ENCODE measurements at places on chromosomes 1 and 21.

DNA sequence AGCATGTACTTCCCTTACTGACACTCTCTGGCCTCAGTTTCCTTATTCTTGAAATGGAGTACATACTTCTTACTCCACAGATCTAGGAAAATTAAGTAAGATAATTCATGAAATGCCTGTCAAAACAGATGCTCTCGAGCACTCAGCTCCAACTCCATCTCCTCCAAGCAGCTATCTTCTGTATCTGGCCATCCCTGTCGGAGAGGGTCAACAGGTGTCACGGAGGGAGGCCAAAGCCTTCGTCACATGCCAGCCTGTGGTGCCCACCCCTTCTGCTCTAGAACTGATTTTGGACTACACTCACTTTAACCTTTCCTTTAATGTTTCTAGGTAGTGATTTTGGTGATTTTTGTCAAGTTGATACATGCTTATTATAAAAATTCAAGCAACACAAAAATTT, 18.8 kb upstream of the PKP1 start:
- DNase-seq = no peak

GRCh38 chr21:39136711-39137110, 46.5 kb downstream of the PSMG1 start:
- DNase-seq = no peak

GRCh38 chr21:37461479-37461878, 94.9 kb downstream of the DYRK1A start:
- no peak for DNase-seq

DNA sequence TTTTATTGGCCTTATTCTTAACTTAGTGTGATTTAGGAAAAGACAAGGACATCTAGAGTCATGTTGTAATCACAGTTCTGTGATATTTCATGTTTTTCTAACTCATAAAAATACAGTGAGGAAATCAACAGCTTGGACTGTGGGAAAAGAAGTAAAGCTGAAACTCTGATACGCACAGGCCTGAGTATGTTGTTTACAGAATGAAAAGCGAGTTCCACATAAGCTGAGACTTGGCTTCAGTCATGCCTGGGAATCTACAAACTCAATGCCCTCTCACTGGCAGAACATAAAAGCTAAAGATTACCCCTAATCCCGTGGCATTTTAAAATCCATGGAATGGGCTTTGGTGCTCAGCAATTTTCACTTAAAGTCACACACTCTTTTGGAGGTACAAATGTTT, 23.6 kb upstream of the ATP5PO start:
- DNase-seq = no peak

DNA sequence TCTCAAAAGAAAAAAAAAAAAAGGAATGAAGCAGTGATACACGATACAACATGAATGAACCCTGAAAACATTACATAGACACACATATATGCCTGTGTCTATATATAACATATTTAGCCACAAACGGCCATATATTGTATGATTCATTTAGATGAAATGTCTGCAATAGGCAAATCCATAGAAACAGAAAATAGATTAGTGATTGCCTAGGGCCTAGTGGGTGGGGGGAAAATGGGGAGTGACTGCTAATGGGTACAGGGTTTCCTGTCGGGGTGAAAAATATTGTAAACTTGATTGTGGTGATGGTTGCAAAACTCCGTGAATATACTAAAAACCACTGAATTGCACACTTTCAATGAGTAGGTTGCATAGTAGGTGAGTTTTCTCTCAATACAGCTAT, 6.0 kb upstream of the H6PD start:
- DNase-seq = no peak

GRCh38 chr1:21938732-21939538, 1.8 kb upstream of the HSPG2 start:
- no peak for DNase-seq

DNA sequence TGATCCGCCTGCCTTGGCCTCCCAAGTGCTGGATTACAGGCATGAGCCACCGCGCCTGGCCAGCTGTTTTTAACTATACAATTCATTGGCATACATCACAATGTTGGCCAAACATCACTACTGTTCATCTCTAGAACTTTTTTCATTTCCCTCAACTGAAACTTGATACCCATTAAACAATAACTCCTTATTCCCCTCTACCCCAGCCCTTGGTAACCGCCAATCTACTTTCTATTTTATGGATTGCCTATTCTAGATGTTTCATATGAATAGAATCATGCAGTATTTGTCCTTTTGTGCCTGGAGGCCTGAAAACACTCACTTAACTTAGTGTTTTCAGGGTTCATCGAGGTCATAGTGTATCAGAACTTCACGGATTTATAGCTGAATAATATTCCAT, 16.2 kb downstream of the BTF3L4 start:
- no peak for DNase-seq

- DNase-seq = no peak
These were observed 162.6 kb downstream of the RHOU start for GRCh38 chr1:228897901-228898300.

DNA sequence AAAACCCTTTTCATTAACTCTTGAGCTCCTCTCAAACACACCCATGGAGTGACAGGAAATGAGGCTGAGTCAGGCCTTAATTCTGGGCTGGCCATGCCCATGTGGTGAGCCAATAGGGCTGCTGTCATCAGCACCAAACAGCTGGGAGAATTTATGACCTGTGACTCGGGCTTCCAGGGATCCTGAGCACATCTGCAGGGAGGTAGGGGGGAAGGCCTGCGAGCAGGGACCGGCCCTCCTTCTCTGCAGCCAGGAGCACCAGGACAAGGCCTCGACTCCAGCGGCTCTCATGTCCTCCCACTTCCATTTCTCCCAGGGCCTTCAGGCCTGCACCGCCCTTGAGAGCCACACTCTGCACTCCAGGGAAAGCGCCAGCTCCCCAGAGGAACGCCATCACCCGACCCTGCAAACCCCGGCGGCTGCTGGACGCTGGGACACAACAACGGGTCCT, 14.6 kb downstream of the RIPK4 start:
- DNase-seq = no peak

GRCh38 chr1:71252900-71253299, 172.1 kb upstream of the ZRANB2 start:
- DNase-seq = no peak

DNA sequence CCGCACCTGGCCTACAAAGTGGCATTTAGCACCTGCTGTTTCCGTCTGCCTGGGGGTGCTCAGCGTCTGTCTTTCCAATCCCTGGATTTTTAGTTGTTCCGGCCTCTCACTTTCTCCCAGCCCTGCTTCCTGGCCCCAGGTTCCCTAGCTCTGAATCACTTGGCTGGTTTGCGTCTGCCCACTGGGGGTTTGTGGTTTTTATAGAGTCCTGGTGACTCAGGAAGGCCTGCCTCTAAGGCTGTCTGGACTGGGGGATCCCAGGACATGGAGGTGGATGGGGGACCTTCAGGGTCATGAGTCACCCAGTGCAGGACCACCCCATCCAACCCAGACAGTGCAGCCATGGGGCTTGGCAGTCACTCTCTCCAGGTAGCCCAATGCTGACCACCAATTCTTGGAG, 53.5 kb downstream of the MRPL37 start:
- no peak for DNase-seq

GRCh38 chr1:50633465-50633864, 210.2 kb upstream of the DMRTA2 start:
- DNase-seq = no peak

- peak; percentile 49 for DNase-seq
These were observed 5.7 kb downstream of the GPR88 start for GRCh38 chr1:100543640-100544039.

DNA sequence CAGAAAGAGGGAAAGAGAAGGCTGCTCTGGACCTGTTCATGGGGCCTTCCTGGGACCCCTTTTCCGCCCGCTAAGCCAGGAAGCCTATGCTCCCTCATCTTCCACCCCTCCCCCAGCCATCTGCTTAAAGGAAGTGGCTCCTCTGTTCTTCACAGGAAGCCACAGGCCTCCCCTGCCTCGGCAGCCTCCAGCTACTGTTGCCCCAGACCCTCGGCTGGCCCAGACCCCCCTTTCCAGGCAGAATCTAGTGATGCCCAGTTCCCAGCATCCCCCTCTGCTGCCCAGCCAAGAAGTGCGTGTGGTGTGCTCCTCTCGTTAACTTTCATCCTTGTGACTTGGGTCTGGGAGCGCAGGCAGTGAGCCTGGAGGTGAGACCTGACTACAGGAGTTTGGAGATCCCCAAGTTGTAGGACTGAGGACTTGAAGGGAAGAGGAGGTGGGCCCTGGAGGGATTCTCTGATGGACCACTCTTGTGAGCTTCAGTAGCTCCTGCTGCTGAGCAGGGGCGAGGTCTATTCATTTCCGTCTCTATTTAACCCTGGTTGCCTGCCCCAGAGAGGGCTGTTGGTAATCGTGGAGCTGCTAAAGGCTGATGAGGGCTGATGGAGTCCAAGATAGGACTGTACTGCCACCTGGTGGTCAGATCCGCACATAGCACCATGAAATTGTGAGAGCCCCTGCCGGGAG, 9.1 kb downstream of the IFI6 start:
- DNase-seq = peak; percentile 87

GRCh38 chr1:176837708-176838107, 326.8 kb downstream of the ASTN1 start:
- DNase-seq = no peak

- DNase-seq = no peak
These were observed 1.5 kb downstream of the A3GALT2 start for GRCh38 chr1:33319186-33319948.

GRCh38 chr21:42799516-42799915, 79.8 kb downstream of the WDR4 start:
- DNase-seq = no peak

- no peak for DNase-seq
These were observed 31.1 kb downstream of the CNST start for GRCh38 chr1:246597340-246597739.

GRCh38 chr1:153238527-153238926, 21.0 kb upstream of the LORICRIN start:
- no peak for DNase-seq

- no peak for DNase-seq
These were observed 20.5 kb downstream of the WLS start for GRCh38 chr1:68211761-68212380.

DNA sequence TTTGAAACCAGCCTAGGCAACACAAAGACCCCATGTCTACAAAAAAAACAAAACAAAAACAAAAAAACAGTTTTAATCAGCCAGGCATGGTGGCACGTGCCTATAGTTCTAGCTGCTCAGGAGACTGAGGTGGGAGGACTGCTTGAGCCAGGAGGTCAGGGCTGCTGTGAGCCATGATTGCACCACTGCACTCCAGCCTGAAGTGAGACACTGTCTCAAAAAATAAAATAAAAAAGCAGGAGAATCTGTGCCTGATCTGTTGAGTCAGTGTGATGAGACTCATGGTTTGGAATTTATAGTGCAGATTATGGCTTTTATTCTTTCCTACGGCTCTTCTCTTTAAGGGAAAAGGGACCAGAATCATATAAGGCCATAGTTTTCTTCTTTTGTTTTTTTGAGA, 16.5 kb downstream of the TRIT1 start:
- no peak for DNase-seq

DNA sequence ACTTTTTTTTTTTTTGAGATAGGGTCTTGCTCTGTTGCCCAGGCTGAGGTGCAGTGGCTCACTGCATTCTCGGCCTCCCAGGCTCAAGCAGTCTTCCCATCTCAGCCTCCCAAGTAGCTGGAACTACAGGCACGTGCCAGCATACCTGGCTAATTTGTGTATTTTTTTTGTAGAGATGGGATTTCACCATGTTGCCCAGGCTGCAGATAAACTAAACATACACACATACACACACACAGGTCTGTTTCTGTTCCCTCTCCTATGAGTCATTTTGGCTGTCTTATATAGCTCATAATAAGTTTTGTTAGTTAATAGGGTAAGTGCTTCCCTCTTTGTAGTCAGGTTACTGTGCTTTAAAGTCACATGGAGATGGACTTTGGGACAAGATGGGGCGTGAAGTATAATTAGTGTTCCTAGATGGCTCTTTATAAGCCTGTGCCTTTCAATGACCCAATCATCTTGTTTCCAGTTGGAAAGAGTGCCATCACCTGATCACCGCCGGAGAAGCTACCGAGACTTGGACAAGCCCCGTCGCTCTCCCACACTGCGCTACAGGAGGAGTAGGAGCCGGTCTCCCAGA, 9.1 kb downstream of the PRPF38A start:
- DNase-seq = no peak

DNA sequence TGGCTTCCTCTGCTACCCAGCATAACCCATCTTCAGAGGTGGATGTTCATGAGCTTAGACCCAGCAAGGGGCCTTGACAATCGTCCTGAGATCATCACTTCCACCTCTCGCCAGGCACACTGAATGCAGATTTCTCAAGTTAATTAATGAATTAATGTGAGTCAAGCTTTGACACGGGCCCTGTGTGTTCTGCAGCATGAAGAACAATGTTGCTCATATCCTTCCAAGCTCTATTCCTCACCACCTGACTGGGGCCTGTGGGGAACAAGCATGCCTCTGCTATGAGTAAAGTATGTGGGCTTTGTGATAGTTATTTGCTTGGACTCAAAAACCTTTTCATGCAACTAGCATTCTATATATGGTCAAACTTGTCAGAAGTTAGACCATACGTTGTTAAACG, 122.0 kb downstream of the SEC16B start:
- no peak for DNase-seq

DNA sequence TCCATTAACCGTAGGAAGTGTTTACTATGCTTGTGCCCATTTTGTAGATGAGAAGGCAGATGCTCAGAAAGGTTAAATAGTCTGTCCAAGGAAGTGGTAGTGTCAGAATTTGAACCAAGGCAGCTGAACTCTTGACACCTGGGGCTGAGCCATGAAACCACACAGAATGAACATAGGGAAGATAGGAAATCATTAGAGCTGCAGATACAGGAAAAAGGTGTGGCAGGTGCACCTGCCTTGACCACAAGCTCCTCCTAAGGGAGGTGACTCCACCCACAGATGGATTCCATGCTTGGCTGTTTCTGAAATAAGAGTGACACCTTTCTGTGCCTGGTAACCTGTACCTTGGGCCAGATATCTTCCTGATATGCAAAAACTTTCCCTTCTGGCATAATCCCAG, 69.9 kb upstream of the IGSF21 start:
- no peak for DNase-seq

DNA sequence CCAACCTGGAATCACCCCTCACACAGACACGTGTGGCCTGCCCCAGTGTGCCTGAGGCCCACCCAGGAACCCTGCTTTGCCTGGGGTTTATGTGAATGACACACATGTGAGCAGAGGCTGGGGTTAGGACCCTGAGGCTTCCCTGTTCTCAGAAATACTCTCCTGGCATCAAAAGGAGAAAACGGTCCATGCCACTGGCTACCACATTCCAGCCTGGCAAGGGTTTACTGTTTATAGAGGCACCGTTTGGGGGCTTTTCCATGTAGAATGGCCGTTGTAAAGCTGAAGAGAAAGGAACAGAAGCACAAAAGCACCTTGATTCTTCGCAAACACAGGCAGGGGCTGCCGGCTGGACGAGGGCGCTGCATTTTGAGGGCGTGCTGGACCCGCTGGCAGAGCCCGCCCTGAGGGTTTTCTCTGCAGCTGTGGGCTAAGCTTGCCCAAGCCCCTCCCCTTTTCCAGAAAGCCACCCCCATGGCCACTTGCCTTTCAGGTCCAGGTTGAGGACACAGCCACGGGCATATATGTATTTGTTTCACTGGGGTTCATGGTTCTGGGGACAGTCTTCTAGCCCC, 13.0 kb downstream of the TFF3 start:
- DNase-seq = no peak

- peak; percentile 49 for DNase-seq
These were observed 18.8 kb upstream of the MAP1LC3C start for GRCh38 chr1:242017580-242018233.
